Suprapubic skin (tissue), 4 donors: ENCODE measurements at places on chromosomes 12 and 14. TPM values are rescaled to one million over a fixed set of nuclear protein-coding genes. Genes with fewer than 3 reads are reported as not detected.

Gene TAS2R43
- total RNA-seq: 4.7 TPM

Gene PSME2
- total RNA-seq: 41.6 TPM

Gene SLCO1C1
- not detected for total RNA-seq

Gene RAD51AP1
- 4.7 TPM for total RNA-seq

Gene FITM1
- not detected for total RNA-seq

Gene LAG3
- 1.4 TPM for total RNA-seq

Gene BIN2
- total RNA-seq: 1.9 TPM

Gene IGF1
- total RNA-seq: 9.1 TPM

Gene NOXRED1
- not detected for total RNA-seq

Gene CCND2
- total RNA-seq: 62.8 TPM

Gene RPL10L
- total RNA-seq: not detected

Gene FBXW8
- total RNA-seq: 19.0 TPM

Gene SOX5
- total RNA-seq: 19.6 TPM

Gene LRR1
- 9.2 TPM for total RNA-seq
